HL-60 (cell line): ENCODE measurements at places on chromosomes 4 and X.

- DNase-seq: no peak
These were observed 56.1 kb downstream of the PLS3 start for GRCh38 chrX:115616943-115617563.

GRCh38 chr4:136750897-136751296, 781.4 kb downstream of the PCDH18 start:
- no peak for DNase-seq

DNA sequence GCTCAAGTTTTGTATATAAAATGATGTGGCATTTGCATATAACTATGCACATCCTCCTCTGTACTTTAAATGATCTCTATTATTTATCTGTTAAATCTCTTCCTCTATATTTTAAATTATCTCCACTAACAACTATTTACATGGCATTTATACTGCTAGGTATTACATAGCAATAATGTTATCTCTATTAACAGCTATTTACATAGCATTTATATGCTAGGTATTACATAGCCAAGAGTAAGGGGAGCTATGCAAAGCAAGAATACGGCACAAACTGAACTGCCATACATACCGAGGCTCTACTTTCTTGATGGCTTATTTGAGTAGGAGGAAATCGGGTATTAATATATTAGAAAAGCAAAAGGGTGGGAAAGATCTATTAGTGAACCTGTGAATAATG, 12.7 kb downstream of the RPS6KA6 start:
- DNase-seq: no peak

GRCh38 chr4:15118292-15118691, 116.0 kb downstream of the CPEB2 start:
- no peak for DNase-seq

DNA sequence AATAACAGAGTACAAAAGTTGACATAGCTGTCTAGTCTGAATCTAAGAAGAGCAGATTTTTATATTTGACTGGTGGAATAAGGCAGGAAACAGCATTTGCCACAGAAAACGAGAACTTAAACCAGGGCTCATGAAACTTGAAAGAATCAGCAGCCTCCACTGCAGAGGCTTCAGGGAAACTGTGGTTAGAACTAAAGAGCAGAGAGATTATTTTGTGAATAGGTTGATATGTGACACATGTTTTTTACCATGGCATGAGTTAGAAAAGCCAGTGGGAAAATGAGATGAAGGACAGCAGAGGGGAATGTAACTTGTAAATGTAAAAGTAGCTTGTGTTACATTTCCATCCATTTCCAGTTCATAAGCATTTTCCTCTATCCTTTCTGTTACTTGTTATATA, 63.7 kb upstream of the CAMK2D start:
- DNase-seq: peak; percentile 5

GRCh38 chr4:36551697-36552214, 270.3 kb downstream of the DTHD1 start:
- DNase-seq: no peak

DNA sequence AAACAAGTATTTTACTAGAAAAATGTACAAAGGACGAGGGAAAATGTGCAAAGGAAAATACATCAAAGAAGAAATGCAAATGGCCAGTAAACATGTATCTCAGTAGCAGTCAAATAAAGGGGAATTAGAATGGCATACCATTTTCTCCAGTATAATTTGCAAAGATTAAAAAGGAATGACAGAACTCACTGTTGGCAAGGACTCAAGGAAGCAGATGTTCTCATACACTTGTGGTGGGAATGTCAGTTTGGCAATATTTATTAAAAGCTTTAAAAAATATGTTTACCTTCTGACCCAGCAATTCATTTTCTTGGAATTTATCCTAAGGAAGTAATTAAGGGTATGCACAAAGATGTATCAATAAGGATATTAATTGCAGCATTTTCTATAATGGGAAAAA, 7.6 kb downstream of the CLCN5 start:
- no peak for DNase-seq

DNA sequence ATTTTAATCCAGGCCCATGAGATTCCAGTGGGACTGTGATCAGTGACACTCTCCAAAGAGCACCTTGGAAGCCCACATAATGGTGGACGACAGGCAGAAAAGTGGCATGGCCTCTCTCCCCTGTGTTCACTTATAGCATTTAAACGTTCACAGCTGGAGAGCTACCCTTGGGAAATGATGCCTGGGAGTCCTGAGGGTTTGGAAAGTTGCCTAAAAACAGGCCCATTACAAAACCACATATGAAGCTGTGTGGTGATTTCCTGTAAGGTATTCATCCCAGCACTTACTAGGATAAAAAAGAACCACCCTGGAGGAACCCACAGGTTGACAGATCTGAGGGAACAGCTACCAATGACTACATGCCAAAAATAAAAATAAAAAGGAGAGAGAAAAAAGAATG, 193.2 kb downstream of the RASL11B start:
- DNase-seq: no peak

- no peak for DNase-seq
These were observed 210.2 kb upstream of the GYPA start for GRCh38 chr4:144350706-144351105.

GRCh38 chr4:97104666-97105065, 1038.6 kb downstream of the STPG2 start:
- DNase-seq: no peak

DNA sequence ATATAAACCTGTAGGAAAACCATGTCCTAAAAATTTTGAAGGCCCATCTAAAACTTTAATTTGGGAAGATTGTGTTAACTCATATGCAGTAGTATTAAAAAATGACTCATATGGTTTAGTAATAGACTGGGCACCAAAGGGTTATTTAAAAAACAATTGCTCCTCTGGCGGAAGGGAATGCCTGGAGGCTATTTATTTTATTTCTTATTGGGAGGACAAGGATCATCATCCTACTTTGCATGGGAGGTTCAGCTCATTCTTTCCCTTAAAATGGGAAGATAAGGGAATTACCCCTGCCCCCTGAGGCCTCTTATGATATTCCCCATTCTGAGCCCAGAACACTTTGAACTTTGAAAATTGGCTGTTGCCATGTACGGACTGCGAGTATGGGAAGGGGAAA, 29.7 kb upstream of the MGST2 start:
- no peak for DNase-seq

- DNase-seq: no peak
These were observed 29.4 kb upstream of the KLHL2 start for GRCh38 chr4:165177725-165178666.
